ENCODE measurements at places on chromosomes 6 and 20.

GRCh38 chr6:1070085-1070521 is 241.8 kb upstream of the FOXQ1 start:
- no peak for DNase-seq

- DNase-seq: no peak
Measured at GRCh38 chr6:37725957-37726356, 28.3 kb upstream of the MDGA1 start.

- DNase-seq: no peak
Measured at GRCh38 chr6:110938171-110938570, 20.3 kb upstream of the GTF3C6 start.

DNA sequence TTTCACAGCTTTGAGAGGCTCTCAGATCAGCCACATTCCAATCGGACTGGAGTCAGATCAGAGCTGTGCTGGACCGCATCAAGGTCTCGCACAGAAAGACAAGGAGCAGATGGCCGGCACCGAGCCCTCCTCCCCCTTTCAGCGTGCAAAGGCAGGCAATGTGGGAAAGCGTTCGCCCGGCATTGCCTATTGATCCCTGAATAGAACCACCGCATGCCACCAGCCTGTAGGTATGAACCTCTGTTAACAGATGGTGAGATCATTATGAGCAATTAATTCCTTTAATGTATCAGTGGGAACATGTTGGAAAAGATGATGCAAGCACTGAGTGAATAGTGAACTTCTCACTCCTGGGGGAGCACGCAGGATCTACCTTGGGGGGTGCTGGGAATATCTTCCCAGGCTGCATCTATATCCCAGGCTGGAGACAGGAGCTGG is 117.5 kb upstream of the ID4 start:
- DNase-seq: no peak

All from stimulated activated naive CD8-positive, alpha-beta T cell treated with anti-CD3 and anti-CD28 coated beads, Interleukin-15, amount 100 ng/mL, for 72 hours (primary cell).